ENCODE measurements at places on chromosomes 4 and X.

GRCh38 chrX:71440401-71440800, 74.2 kb downstream of the TAF1 start:
- no peak for DNase-seq

GRCh38 chr4:142377342-142378091, 468.6 kb downstream of the INPP4B start:
- DNase-seq: no peak

DNA sequence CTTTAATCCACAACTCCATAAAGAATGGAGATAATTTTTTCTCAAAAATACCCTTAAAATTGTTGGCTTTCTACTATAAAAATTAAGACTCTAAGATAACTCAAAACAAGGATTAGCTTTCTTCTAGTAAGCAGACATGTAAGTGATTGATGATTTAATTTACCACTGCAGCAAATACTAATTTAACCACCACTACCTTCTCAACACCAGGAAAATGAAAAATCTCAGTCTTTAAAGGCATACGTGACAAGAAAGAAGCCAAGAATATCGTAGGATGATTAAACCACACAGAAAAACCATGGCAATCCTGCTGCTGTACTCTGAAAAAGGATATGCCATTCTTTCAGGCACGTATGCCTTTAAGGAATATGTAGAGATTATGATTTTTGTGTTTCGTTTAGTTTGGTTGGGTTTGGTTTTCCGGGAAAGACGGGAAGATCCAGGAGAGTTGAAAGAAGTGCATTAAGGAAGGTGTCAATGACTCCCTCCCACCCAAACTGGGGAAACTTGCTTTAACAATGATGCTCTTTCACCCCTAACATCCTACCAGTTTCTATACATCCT, 881 bp downstream of the LRCH2 start:
- DNase-seq: no peak

- no peak for DNase-seq
Observed at GRCh38 chr4:22668301-22668700, 24.4 kb upstream of the GBA3 start.

GRCh38 chr4:109878355-109878754, 30.4 kb downstream of the LRIT3 start:
- DNase-seq: no peak

- no peak for DNase-seq
Observed at GRCh38 chr4:159227378-159227777, 124.5 kb downstream of the RAPGEF2 start.

GRCh38 chrX:123854329-123854728, 5.5 kb upstream of the XIAP start:
- no peak for DNase-seq

DNA sequence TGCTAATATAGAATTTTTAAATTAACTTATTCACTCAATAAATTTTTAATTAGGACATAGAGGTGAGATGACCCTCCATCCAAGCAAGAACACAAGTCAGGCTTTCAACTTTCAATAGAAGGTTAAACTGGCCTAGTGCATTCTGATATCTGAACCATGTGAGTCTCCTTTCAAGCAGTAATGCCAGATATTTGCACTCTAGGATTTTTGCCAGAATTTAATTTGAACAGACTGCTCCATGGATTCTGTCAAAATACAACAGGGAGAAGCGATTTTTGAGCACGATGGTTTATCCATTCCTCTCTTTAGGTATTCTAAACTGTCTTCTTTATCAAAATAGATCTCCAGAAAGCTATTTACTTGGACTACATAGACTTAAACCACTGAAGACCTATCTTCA, 72.0 kb upstream of the DCLK2 start:
- no peak for DNase-seq

Measured in cardiac muscle cell (in vitro differentiated cells and primary cell).